Neural cell (in vitro differentiated cells): ENCODE measurements at places on chromosomes 6 and 20. TPM values are rescaled to one million over a fixed set of nuclear protein-coding genes. Genes with fewer than 3 reads are reported as not detected.

COL11A2 gene
- 9.8 and 20.2 TPM in 2 replicates for polyA plus RNA-seq

GHRH gene
- not detected in 2 replicates for polyA plus RNA-seq

DEFB124 gene
- not detected in 2 replicates for polyA plus RNA-seq

REM1 gene
- polyA plus RNA-seq: not detected in 2 replicates

KIAA0408 gene
- 109 and 156 TPM in 2 replicates for polyA plus RNA-seq

ABHD16B gene
- not detected in 2 replicates for polyA plus RNA-seq

LY6G6F gene
- not detected in 2 replicates for polyA plus RNA-seq

CD24 gene
- polyA plus RNA-seq: 1,994 and 2,264 TPM in 2 replicates

ANKEF1 gene
- polyA plus RNA-seq: 3.2 and 3.5 TPM in 2 replicates

NKX2-2 gene
- not detected in 2 replicates for polyA plus RNA-seq

HAO1 gene
- polyA plus RNA-seq: not detected in 2 replicates

ZNF391 gene
- polyA plus RNA-seq: 2.5 and 2.9 TPM in 2 replicates

MEP1A gene
- not detected in 2 replicates for polyA plus RNA-seq

SAMD10 gene
- polyA plus RNA-seq: 23.3 and 28.7 TPM in 2 replicates

KIF6 gene
- polyA plus RNA-seq: 0.06 and 2.1 TPM in 2 replicates

SLC44A4 gene
- polyA plus RNA-seq: 0.09 and 0.46 TPM in 2 replicates

SLC17A9 gene
- not detected in 2 replicates for polyA plus RNA-seq

MAP7 gene
- 3.6 and 5.1 TPM in 2 replicates for polyA plus RNA-seq

ZC2HC1B gene
- polyA plus RNA-seq: 0.34 TPM in 1 of 2 replicates, not detected in the other

GABRR1 gene
- 0.36 TPM in 1 of 2 replicates, not detected in the other for polyA plus RNA-seq

RIPPLY2 gene
- polyA plus RNA-seq: 3.5 and 5.0 TPM in 2 replicates

PFDN4 gene
- polyA plus RNA-seq: 350 and 512 TPM in 2 replicates

KCNK15 gene
- not detected in 2 replicates for polyA plus RNA-seq

ATG5 gene
- 44.9 and 45.5 TPM in 2 replicates for polyA plus RNA-seq

LINC00237 gene
- not detected in 2 replicates for polyA plus RNA-seq

CST7 gene
- polyA plus RNA-seq: not detected in 2 replicates

MED23 gene
- polyA plus RNA-seq: 77.9 and 104 TPM in 2 replicates

SYNDIG1 gene
- 0.22 and 0.46 TPM in 2 replicates for polyA plus RNA-seq

TPX2 gene
- polyA plus RNA-seq: 1.6 and 2.1 TPM in 2 replicates

C4B gene
- polyA plus RNA-seq: 4.4 and 4.6 TPM in 2 replicates

PSMB1 gene
- 365 and 381 TPM in 2 replicates for polyA plus RNA-seq

FAM8A1 gene
- polyA plus RNA-seq: 48.0 and 50.4 TPM in 2 replicates

SPATS1 gene
- polyA plus RNA-seq: not detected in 2 replicates

SLC17A4 gene
- 0.10 and 0.28 TPM in 2 replicates for polyA plus RNA-seq

FAM50B gene
- polyA plus RNA-seq: 0.18 and 0.79 TPM in 2 replicates

OPRL1 gene
- polyA plus RNA-seq: 18.3 and 18.4 TPM in 2 replicates

SRMS gene
- polyA plus RNA-seq: not detected in 2 replicates

ADGRF5 gene
- polyA plus RNA-seq: not detected in 2 replicates

CST2 gene
- not detected in 2 replicates for polyA plus RNA-seq

RSPO3 gene
- polyA plus RNA-seq: 0.20 and 0.48 TPM in 2 replicates

LCA5 gene
- 11.5 and 13.2 TPM in 2 replicates for polyA plus RNA-seq

CRISP2 gene
- polyA plus RNA-seq: not detected in 2 replicates

UST gene
- 6.3 and 7.5 TPM in 2 replicates for polyA plus RNA-seq

EPHA7 gene
- polyA plus RNA-seq: 11.2 and 17.4 TPM in 2 replicates

ENPP5 gene
- 1.1 and 1.2 TPM in 2 replicates for polyA plus RNA-seq

BANF2 gene
- not detected in 2 replicates for polyA plus RNA-seq

SLC18B1 gene
- 3.5 and 9.0 TPM in 2 replicates for polyA plus RNA-seq

DNMT3B gene
- polyA plus RNA-seq: 8.7 and 9.0 TPM in 2 replicates

RAE1 gene
- polyA plus RNA-seq: 134 and 136 TPM in 2 replicates

PRL gene
- not detected in 2 replicates for polyA plus RNA-seq

BTNL2 gene
- not detected in 2 replicates for polyA plus RNA-seq

FGD2 gene
- not detected in 2 replicates for polyA plus RNA-seq

EPB41L2 gene
- 13.5 and 28.0 TPM in 2 replicates for polyA plus RNA-seq

TBX18 gene
- not detected in 2 replicates for polyA plus RNA-seq

VSX1 gene
- polyA plus RNA-seq: not detected in 2 replicates

MUCL3 gene
- polyA plus RNA-seq: not detected in 2 replicates

SLC52A3 gene
- polyA plus RNA-seq: not detected in 2 replicates

ENPP1 gene
- polyA plus RNA-seq: 0.52 TPM in 1 of 2 replicates, not detected in the other

FUT9 gene
- 16.1 and 18.5 TPM in 2 replicates for polyA plus RNA-seq
